Activated CD8-positive, alpha-beta memory T cell treated with anti-CD3 and anti-CD28 coated beads for 48 hours (primary cell): ENCODE measurements at places on chromosomes 4 and X.
A peak's percentile ranks its signal among the peaks of the same experiment; 100 is the strongest.

DNA sequence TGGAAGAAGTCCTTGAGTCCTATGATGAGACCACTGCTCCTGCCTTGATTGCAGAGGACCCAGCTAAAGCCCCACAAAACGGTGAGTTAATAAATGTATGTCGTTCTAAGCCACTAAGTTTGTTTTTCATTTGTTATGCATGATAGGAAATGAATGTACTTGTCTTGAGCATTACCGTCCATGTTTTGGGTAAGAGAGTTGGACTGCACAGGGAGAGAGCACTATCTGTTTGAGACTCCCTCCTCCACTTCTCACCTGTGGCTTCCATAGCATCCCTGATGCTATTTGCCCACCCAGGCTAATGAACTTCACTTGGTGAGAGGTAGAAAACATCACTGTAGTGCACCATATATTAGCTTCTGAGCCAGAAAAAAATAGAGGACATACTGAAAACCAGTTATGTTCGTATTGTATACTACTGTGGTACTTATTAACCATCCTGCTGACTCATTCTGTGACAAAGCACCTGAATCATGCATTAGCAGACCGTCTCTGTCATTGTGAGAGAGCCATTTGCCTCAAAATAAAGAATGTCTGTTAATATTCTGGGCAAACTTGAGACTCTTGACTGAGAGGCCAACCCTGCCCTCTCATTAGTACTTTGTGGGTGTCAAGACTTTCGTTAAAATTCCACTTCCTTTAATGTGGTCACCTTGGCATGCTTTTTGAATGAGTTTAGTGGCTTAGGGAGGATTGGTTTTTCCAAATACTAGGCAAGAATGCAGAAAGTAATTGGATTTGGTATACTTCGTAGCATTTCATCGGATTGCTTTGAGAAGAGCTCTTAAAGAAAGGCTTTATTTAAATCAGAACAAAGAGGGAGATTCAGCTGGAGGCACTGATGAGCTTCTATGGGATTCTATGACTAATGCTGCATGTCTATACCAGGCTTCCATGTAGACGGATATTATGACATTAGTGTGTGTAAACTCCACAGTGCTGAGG is 99.3 kb upstream of the GRPR start:
- no peak for DNase-seq

DNA sequence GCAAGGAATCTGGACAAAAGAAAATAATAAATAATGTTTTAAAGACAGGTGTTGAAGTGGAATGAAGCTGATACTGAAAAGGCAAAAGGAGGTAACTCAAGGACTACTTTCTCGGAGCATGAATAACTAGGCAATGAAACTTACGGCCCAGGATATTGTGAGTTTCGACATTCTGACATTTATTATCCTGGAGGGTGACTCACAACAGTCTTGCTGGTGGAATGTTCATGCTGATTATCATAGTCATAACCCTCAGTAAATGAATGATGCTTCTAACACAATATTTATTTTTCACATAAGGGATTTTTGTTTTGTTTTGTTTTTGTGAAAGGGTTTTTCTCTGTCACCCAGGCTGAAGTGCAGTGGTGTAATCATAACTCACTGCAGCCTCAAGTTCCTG is 147.0 kb upstream of the HPGD start:
- DNase-seq, result no peak

DNA sequence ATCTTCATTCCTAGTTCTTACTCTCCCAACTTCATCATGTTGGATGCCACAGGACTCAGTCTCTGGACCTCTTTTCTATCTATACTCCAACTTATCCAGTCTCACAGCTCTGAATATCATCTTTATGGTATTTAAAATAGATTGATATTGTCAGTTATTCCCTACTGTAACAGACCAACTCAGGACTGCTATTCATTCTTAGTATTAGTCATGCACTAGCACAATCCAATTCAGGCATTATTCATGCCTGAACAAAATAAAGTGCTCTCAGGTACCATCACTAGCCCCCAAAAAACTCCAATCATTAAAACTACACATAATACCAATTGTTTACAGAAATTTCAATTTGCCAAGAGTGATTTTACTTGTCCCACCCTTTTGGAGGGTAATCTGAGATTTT is 37.7 kb downstream of the FRYL start:
- DNase-seq, result no peak

GRCh38 chr4:44522761-44523445 is 74.3 kb upstream of the KCTD8 start:
- no peak for DNase-seq

- DNase-seq, result no peak
These were observed 349.7 kb upstream of the GALNT7 start for GRCh38 chr4:172818901-172819300.

GRCh38 chr4:74665876-74666275 is 128.4 kb downstream of the BTC start:
- no peak for DNase-seq

DNA sequence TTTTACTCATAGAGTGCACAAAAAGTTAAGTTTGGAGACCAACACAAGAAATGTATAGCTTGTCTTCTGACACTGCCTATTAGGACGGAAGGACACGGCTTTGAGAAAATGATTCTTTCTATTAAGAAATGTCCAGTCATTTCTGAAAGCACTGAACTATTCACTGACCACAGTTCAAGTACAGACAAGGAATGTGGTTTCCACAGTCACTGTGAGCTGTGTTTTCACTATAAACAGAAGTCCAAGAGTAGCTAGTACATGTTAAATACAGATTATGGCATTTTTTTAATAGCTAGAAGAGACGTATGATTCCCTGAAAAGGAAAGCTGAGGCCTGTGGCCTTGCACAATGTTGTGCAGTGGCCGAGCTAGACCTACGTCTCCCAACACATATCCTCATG is 115.1 kb upstream of the GPM6A start:
- DNase-seq, result no peak

DNA sequence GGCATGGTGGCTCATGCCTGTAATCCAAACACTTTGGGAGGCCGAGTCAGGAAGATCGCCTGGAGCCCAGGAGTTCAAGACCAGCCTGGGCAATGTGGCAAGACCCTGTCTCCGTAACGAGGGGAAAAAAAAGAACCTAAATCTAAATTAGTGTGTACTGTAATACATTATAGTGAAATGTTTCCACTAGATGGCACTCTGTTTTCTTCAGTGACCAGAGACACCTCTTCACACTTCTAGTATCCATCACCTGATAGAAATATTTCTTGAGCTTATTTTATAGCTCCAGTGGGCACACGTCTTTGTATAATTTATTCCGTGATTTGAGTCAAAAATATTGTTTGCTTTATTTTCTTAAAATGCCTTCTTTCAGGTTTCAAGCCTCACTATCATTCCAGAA is 600.9 kb upstream of the DIPK2B start:
- DNase-seq, result no peak

DNA sequence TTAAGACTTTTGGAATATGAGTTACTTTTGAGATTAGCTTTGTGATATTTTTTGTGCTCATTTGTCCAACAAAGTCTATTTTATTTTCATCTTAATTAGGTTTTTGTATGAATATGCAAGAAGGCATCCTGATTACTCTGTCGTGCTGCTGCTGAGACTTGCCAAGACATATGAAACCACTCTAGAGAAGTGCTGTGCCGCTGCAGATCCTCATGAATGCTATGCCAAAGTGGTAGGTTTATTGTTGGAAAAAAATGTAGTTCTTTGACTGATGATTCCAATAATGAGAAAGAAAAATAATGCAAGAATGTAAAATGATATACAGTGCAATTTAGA is 10.8 kb downstream of the ALB start:
- DNase-seq, result no peak

DNA sequence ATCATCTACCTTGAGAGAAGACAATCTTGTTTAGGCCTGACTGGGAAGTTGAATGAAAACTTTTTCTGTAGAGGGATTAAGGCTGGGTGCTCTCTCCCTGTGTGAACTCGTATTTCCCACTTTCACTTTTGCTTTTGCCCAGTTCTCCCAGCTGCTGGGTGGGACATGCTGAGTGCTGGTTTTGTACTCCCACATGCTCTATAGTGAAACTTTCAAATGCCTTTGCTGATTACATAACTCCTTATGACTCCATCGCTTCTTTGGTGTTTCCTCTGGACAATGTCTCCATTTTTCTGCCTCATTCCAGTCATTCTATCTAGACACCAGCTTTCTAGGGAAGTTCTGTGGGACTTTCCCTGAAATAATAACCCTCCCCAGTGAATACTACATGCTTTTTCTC is 100.5 kb downstream of the CLNK start:
- DNase-seq, result no peak

DNA sequence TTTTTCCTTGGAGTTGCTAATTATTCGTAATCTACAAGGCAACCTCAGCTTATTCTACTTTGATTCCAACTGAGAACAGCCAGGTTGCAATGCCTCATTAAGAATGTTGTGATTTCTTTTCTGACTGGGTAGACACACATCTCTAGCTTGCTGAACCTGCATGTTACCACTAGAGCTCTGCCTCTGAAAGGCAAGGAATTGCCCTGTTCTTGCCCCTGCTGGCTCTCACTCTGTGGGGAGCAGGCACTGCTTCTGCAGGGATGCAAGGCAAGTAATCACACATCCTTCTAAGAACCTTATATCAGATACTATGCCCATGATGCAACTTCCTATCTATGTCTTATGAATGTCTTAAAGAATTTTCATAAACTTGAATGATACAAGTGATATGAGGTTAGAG is 503.2 kb downstream of the PACRGL start:
- DNase-seq, result no peak

- no peak for DNase-seq
These were observed 24.9 kb downstream of the TKTL2 start for GRCh38 chr4:163448540-163449203.

DNA sequence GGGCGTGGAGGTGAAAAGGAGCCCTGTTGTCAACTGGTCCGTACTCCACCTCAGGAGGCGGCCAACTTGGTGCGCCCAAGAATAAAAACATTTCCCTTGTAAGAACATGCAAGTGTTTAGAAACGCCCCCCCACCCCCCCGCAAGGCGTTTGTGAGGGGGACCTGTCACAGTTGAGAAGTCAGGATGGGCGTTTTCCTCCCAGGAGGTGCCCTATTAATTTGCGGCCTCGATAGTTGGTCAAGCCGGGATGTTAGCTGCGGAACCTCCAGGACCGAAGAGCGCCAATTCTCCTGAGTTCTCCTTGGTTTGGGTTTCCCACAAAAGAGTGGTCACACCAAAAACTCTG is 651 bp upstream of the SAP30 start:
- peak; percentile 20 for DNase-seq

DNA sequence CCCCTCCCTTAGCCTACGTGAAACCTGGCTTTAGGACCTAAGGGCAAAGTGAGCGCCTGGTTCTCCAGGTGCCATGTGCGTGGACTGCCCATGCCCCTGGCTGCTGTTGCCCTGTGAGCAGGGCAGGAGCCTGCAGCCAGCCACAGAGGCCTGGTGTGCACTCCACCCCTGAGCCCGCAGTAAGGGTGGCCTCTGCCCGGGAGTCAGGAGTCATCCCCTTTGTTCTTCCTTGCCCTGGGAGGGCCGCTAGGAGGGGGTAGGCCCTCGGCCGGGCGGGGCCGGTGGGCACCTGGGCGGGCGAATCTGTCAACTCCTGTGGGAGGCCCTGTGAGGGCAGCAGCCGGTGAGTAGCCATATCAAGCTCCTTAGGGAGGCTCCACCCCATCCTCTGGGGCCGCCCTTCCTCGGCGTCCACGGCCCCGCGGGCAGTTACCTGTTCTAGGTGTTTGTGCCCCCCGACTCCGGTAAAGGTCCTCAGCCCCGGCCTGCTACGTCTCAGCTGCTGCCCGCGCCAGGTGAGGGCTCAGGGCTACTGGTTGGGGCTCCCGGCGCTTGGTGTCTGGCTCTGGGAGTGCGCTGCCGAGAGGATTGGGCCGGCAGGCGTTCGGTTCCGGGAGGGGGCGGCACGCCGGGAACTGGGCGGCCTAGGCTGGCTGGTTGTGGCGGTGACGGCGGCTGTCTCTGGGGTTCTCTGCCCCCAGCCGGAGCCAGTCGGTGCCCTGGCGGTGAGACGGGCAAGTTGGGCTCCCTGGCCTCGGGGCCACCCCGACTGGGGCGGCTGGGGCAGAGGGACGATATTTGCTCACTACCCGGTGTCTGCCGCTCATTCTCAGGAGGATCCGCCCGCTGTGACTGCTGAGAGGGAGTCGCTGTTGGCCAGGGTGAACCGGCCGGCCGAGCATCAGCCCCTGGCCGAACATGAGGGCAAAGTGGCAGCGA is 1060.2 kb downstream of the TECRL start:
- no peak for DNase-seq

- no peak for DNase-seq
These were observed 18.8 kb downstream of the L1CAM start for GRCh38 chrX:153867139-153867538.

DNA sequence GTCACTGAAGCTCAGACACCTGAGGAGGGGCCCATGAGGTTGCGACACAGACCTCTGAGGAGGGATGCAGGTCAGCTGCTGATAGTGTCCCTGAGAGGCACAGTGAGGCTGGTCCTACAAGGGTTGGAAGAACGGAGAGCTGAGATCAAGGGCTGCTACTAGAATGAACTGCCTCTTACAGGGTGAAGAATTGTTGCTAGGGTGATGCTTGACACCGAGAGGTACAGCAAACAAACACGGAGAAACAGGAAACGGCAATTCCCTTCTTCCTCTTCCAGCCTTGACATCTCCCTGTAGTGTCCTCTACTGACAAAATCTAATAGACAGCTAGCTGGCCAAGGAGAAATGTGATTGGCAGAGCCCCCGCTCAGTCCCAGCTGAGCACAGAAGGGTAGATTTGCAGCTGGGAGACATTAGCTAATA is 11.8 kb upstream of the HPGDS start:
- no peak for DNase-seq

DNA sequence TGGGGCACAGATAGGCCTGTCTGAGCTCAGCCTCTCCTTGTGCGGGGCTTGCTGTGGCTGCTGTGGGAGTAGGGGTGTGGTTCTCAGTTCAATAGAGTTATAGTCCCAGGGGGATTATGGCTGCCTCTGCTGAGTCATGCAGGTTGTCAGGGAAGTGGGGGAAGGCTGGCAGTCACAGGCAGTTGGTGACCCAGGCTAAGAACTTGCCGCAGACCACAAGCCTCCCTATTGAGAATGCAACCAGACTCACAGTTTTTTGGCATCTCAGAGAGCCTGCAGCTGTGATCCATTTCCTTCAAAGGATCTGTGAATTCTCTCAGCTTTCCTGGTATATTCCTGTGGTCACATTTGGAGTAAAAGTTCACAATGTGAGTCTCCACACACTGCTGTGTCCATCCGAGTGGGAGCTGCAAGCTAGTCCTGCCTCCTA is 364.9 kb downstream of the ZNF674 start:
- no peak for DNase-seq
